ENCODE measurements at places on chromosomes 11 and 22.

- DNase-seq: no peak
These were observed 158.5 kb downstream of the MSANTD4 start for GRCh38 chr11:105863523-105863922.

- DNase-seq: no peak
These were observed 29.2 kb upstream of the B3GAT1 start for GRCh38 chr11:134441281-134441680.

- DNase-seq: no peak
These were observed 906.9 kb downstream of the BRD1 start for GRCh38 chr22:48920776-48921241.

- no peak for DNase-seq
These were observed 58.5 kb upstream of the PARVA start for GRCh38 chr11:12318791-12319438.

DNA sequence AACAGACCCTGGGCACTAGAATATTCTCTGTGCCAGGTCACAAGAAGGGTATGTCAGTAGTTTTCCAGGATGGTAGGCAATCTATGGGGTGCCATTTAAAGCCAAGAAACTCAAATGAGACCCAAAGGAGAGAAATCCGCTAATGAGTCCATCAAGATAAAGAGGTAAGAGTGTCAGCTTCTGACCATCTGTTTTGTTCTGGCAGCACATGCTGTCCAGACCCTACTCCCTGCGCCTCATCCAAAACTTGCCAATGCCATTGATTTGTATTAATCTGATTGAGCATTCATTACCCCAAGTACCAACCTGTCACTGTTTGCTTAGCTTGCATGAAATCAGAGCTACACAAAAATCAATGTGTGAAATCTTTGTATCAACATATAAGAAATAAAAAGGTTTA lies 229.0 kb downstream of the BLID start:
- no peak for DNase-seq

- no peak for DNase-seq
These were observed 5.2 kb upstream of the GCAT start for GRCh38 chr22:37802310-37803194.

- peak; percentile 53 for DNase-seq
These were observed 25.0 kb upstream of the TMPRSS4 start for GRCh38 chr11:118051611-118052461.

- no peak for DNase-seq
These were observed 19.3 kb downstream of the UPB1 start for GRCh38 chr22:24514241-24515026.

DNA sequence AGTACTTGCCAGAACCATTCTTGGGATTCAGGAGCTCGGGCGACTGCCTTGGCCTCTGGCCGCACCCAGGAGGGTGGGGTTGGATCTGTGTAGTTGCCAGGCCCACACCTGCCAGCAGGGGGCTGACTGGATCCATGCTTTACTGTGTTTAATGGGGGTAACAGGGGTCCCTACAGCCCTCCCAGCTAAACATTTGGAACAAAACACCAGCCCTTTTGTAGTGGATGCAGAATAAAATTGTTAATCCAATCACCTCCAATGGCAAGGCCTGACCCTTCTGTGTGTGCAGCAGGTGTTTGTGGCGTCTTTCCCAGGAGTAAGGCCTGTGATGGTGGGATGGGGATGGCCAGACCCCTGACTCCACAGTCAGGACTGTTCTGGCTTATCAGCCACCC lies 22.5 kb downstream of the SUN2 start:
- no peak for DNase-seq

DNA sequence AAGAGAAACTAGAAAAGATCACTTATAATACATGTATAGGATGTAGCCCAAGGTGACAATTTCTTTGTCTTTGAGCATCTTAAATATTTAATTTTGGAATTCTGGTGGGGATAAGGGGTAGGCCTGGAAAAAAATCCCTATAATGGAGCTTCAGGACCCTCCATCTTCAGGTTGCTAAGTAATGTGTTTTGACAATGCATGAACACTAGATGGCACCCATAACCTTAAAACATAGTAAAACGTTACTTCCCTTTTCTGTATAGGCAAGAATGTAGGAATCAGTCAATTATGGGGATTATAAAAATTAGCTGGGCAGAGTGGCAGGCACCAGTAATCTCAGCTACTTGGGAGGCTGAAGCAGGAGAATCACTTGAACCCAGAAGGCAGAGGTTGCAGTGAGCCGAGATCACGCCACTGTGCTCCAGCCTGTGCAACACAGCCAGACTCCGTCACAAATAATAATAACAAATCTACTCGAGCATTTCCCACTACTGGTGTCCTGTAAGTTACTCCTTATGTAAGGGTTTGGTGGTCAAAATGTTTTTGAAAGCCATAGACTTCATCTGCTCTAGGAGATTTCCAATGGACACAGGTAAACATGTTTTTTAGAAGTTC lies 541.9 kb upstream of the CCDC90B start:
- DNase-seq: no peak

GRCh38 chr11:48007677-48008076 lies 27.3 kb downstream of the PTPRJ start:
- no peak for DNase-seq

DNA sequence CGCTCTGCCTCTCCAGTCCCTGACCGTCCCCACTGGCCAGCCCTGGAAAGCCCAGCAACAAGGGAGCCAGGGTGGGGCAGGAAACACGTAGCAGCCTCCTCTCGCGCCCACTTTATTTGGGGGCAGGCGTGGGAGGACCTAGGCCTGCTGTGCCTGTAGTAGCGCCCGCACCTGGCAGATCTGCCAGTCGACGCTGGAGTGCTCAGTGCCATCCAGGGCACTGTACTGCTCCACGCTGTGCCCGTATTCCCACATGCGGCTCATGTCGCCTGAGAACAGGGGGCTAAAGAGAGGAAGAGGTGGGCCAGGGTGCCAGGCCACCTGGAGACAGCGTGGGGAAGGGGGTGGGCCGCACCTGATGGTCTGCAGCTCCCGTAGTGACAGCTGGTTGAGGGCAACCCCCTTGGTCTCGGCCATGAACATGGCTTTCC lies 17.0 kb upstream of the DRICH1 start:
- DNase-seq: no peak

DNA sequence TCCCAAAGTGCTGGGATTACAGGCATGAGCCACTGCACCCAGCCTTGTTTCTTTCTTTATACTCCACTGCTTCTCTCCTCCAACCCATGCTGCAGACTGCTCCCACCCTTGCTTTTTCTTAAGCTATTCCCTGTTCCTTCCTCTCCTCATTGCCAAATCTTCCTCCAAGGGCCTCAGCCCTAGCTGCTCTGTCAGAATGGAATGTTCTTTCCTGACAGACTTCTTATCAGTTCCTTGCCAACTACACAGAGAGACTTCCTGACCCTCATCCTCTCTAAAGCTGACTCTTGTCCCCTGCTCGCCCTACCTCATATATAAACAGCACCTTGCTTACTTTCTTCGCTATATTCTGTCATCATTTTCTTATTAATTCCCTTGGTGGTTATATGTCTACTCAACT lies 16.9 kb upstream of the PIK3C2A start:
- no peak for DNase-seq

GRCh38 chr11:117384045-117384444 lies 56.4 kb downstream of the CEP164 start:
- DNase-seq: no peak

DNA sequence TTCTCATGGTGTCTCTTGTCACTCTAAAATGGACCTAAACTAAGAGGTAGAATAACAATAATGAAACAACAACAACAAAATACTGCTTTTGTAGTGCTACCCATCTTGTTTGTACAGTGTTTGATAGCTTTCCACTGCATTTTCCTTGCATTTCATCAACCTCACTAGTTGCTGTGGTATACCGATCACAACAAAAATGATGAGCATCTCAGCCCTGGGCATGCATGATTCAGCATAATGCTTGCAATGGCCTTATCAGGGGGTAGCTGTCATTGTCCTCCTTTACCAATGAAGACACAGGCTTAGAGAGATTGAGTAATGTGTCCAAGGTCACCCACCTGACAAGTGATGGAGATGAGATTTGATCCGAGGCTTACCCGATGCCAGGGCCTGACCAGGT lies 682.5 kb downstream of the NTM start:
- no peak for DNase-seq

- DNase-seq: no peak
These were observed 83.7 kb downstream of the TRAF6 start for GRCh38 chr11:36426226-36426848.

DNA sequence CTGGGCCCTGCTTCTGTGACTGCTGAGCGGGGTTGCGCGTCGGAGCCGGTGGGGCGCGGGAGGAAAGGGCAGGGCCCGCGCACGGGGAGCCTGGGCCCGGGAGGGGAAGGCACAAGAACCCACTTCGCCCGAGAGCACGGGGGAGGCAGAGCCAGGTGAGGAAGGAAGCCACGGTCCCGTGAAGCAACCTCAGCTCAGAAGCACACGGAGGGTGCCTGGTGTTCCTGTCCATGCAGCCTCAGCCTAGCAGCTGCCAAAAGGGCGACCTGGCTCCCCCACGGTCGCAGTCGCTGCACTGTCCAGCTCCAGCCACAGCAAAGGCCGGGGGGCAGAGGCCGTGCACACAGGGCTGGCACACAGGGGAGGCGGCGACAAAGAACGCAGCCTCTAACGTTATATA lies 9.3 kb upstream of the CDC42BPG start:
- no peak for DNase-seq

GRCh38 chr11:88303037-88303436 lies 34.5 kb downstream of the CTSC start:
- no peak for DNase-seq

DNA sequence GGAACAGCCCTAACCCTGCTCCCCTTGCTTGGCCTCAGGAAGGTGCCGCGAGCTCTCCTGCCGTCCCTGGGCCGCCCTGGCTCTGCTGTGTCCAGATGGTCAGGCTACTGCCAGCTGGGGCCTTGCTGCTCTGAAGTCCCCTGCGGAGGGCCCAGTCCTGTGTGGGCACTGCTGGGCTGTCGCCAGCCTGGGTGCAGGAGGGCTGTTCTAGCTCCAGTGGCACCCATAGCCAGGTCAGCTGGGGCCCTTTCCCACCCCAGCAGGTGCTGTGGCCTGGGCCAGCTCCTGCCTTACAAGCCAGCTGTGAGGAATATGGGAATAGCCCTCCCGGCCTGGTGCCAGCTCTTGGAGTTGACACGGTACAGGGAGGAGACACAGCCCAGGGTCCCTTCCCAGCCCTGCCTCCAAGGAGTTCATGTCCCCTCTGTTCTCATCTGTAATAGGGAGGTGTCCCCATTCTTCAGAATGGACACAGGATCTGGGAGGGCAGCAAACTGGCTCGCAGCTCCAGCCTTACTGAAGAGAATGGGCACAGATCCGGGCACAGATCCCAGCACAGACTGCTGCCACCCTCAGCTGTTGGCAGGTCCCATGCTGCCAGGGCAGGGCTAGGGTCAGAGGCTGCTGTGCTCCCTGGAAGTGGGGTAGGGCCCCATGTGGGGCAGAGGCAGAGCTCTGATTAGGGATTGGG lies 3.9 kb downstream of the DERL3 start:
- DNase-seq: no peak

GRCh38 chr22:27438271-27438980 lies 363.1 kb downstream of the MN1 start:
- DNase-seq: no peak

DNA sequence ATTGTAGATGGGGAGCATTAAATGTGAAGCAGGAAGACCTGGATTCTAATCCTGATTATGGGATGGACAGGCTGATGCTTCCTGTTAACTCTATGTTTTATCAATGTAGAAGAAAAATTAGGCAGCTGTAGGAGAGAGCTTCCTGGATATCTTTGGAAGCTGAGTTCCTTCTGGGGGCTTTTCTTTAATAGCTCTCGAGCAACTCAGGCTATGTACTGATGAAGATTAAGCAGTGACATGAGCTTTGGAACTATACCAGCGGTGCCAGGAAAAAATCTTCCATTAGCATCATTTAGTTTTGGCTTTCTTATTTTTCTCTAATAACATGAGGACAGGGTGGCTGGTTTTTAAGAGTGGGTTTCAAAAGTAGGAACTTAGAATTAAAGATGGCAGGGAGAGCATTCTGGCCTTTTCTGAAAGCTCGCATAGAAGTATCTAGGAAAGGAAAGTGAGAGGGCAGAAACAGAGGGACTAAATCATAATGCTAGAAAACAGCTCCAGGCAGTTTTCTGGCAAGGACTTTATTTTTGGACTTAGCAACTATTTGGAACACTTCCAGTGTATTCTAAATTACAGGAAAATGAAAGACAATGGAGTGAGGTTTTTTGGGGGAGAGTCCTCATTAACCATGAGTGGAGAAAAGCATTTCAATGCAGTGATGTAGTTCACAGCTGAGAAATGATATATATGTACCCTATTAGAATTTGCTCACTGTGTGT lies 69.2 kb upstream of the RRM1 start:
- no peak for DNase-seq
